Stimulated activated CD4-positive, alpha-beta T cell treated with anti-CD3 and anti-CD28 coated beads, Interleukin-2, amount 100 ng/mL, for 24 hours (primary cell): ENCODE measurements at places on chromosomes 13 and 19.
A peak's percentile ranks its signal among the peaks of the same experiment; 100 is the strongest.

GRCh38 chr13:50549221-50549942 is 294.1 kb downstream of the DLEU7 start:
- DNase-seq, result no peak

DNA sequence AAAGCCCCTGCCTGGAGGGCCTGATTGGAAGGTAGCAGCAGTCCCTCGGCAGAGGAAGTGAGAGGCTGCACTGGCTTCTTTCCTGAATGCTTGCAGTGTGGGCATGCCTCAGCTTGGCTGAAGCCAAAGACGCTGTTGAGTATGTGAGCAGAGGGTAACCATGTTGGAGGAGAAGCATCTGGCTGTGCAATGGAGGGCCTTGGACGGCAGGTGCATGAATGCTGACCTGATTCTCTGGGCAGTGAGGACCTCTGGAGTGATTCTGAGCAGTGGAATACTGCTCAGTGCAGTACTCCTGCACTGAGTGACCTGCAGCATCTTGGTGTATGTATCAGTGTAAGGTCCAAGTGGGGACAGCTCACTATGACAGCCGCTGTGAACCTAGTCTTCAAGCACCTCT is 46.9 kb downstream of the SOX1 start:
- no peak for DNase-seq

DNA sequence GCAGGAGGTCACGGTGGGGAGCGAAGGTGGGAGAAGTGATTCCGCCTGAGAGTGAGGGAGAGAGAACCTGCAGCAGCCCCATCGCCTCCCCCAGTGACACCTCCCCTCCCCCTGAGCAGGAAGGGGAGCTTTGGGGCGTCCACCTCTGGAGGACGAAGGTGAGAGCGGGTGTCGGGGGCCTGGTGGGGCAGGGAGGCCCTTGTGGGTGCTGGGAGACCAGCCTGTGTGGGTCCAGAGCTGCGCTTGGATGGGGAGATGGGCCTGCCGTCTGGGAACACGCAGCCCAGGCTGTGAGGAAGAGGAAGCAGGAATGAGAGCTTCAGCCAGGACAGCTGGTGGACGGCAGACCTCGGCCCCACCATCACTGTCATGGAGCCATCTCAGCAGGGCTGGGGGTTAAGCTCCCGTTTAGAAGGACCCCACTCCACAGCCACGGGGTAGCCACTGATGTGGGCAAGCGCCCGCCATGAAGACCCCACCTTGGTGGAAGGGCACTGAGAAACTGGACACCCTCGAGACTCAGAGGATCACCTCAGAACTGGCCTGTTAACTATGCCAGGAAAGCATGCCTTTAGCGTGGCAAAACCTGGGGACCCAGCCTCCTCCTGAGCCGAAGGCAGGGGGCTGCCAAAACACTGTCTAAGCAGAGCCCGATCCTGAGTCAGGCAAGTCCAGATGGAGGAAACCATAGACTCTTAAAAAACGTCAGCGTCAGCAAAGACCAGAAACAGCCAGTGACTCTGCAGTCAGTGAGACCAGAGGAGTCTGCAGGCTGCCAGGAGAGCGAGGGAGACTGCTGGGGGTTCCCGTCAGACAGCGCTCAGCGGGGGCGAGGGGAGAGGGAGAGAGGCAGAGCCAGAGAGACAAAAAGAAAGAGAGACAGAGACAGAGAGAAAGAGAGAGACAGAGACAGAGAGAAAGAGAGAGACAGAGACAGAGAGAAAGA is 6.4 kb upstream of the PROZ start:
- DNase-seq, result no peak

GRCh38 chr19:5557691-5558090 is 10.1 kb downstream of the TINCR start:
- no peak for DNase-seq

DNA sequence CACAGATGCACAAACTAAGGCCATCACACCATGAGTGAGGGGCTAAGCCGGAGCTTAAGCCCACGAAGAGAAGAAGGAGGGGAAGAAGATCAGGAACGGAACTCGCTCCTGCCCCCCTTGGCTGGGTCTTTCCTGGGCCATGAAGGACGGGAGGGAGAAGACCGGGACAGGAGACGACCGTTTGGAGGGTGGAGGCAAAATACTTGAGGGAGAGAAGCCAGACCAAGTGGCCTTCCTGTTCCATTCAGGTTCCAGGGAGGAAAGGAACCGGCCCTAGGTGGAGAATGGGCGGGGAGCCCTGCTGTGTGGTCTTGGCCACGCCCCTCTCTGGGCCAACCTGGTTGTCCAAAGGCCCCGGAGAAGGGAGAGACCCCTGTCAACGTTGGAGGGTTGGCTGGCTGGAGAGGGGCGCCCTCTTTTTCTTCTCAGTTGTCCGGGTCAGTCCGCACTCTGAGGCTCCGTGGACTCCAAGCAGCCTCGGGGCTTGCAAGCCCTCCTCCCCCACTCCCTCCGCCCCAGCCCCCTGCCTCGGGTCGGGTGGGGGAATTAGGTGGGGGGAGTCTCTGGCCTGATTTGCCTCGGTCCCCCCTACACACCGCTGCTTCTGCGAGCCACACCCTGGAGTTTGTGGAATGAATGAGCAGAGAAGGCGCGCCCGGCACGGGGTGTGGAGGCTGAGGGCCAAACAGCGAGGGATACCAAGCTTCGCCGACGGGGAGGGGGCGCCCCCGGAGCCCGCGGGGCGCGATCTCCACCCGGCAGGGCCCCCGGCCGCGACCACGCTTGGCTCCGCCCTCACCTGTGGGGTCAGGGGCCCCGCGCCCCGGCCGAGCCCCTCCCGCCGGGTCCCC is 757 bp downstream of the FBN3 start:
- DNase-seq, result peak; percentile 8

DNA sequence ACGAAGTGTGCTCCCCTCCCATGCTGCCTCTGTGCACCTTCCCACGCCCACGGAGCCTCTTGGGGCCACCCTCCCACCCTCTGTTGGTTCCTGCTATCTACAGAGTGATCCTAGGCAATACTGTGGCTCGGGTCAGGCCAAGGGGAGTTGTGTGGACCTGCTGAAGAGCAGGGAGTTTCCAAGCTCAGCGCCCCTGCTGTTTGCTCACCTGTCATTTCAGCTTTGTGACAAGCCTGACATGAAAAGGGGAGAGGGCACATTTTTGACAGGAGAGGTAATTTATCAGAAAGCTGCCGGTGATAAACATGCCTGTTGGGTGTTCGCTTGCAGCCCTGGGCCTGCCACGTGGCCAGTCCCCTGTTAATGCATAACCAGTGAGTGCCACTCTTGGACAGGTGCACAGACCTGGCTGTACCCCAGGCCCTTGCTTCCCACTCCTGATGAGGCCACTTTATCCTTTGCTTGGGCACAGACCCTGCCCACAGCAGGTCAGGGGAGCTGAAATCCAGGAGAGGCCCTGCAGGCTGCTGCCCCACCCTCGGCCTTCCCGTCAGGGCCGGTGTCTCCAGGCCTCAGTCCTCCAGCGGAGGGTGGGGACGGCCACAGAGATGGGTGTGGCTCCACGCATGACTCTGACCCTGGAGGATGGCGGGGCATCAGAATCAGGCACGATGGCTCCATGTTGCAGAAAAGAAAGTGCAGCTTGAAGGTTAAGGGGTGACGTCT is 201.5 kb upstream of the GPR12 start:
- no peak for DNase-seq

DNA sequence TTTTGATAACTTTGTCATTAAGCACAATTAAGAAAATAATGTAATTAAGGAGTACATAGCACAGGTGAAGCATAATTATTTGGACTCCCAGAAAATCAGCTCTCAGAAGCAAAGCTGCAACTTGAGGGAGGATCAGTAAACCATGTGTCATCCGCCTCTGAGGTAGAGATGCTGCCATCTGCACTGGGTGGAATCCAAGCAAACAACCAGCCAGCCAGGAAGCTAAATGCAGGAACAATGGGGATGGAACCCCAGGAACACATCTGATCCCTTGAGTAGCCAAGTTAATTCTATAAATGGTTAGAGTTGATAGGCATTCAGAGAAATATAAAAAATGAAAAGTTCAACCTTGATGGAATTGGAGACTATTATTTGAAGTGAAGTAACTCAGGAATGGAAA is 520.2 kb downstream of the RFC3 start:
- no peak for DNase-seq

DNA sequence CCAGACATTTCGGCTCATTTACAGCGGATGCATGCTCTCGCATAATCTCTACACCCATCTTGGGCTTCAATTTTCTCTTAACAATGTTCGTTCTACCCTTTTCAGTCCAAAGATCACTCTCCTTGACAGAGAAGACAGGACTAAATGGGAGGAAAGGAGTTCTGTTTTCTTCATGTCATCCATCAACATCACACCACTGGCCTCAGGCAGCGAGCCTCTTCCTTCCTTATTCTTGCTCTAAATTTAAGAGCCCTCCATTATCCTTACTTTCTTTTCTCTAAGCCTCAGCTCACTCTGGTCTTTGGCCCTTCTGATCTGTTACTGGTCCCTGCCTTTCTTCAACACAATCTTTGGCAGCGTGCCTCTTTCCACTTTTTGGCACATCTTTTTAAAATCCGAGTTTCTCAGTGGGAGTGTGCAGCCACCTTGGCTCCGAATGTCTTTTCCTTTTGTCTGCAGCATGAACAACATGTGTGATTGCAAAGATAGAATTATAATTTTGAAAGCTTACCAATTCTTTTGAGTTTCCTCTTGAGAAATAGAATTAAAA is 98.7 kb downstream of the FAM216B start:
- no peak for DNase-seq

DNA sequence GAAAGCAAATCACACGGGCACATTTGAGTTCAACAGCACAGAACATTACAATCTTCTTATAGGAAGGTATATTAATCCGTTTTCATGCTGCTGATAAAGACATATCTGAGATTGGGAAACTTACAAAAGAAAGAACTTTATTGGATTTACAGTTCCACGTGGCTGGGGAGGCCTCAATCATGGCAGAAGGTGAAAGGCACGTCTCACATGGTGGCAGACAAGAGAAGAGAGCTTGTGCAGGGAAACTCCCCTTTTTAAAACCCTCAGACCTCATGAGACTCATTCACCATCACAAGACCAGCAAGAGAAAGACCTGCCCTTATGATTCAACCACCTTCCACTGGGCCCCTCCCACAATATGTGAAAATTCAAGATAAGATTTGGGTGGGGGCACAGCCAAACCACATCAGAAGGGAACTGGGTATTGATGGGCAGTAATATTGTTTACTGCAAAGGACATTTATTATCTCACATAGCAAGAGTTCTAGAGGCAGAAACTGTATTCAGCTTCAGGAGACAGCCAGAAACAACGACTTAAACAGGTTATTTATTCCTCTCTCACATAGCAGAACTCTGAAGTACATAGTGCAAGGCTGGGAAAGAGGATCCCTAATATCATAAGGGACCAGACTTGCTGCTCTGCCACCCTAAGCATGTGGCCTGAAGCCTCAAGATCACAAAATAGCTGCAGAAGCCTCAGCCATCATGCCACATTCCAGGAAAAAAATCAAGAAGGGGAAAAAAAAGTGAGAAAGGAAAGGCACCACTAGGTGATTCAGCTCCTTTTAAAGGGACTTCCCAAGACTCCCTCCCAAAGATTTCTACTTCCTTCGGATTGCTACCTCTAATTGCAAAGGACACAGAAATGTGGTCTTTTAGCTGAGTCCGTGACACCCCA is 23.1 kb downstream of the FXYD5 start:
- DNase-seq, result no peak

- DNase-seq, result no peak
Measured at GRCh38 chr19:42309686-42310085, 3.4 kb upstream of the TMEM145 start.

DNA sequence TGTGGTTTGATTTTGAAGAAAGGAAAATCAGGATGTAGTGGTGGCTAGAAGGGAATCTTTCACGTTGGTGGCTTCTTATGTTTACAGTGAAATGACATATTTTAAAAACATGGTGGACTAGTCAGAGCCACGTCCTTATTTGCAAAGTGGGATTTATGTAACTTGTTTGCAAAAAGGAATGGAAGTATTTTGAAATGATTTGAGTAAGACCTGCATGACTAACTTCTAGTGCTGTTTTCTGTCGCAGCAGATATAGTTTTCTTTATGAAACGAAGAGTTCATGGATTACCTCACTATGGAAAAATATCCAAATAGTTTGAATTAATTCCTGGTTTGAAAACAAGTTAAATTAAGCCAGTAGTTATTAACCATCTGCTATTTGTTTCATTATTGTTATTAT is 476.5 kb downstream of the MYO16 start:
- DNase-seq, result no peak
